MM.1S (cell line): ENCODE measurements at places on chromosomes 1 and 21.

GRCh38 chr1:193144361-193144938, 22.6 kb downstream of the CDC73 start:
- H3K27ac ChIP-seq = no peak overlapping the region
- H3K4me1 ChIP-seq = 0 out of 2 replicates have a peak, but pooled peaks cover 8% of the 10 kb centered on the region
- peaks cover 21% of the 10 kb centered on the region for H3K36me3 ChIP-seq
- no peaks in the 10 kb centered on the region for H3K27me3 ChIP-seq

DNA sequence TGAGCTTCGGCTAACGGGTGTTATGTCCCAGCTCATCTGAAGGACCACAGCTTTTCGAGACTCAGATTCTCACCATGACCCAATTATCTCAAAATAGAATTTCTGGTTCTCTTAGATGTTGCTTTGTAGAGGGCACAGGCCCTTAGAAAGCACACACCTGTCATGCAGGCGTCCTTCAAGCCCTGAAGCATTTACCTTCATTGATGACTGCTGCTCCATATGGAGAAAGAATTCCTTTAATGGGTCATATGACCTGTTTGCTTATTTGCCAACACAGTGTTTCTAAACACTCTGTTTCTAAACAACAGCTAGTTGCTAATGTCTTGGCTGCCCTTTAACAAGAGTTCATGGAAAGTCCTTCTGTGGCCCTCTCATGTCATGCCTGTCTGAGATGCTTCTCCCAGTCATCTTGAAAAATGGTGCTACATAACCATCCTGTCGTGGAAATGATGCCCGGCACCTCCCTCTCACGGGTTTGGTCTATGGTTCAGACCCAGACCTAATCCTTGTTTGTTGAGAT, 495.7 kb downstream of the KIF26B start:
- no peak overlapping the region for H3K27ac ChIP-seq
- no peak for DNase-seq
- no peaks in the 10 kb centered on the region for H3K27me3 ChIP-seq
- no peaks in the 10 kb centered on the region for H3K4me1 ChIP-seq
- H3K36me3 ChIP-seq = no peaks in the 10 kb centered on the region

DNA sequence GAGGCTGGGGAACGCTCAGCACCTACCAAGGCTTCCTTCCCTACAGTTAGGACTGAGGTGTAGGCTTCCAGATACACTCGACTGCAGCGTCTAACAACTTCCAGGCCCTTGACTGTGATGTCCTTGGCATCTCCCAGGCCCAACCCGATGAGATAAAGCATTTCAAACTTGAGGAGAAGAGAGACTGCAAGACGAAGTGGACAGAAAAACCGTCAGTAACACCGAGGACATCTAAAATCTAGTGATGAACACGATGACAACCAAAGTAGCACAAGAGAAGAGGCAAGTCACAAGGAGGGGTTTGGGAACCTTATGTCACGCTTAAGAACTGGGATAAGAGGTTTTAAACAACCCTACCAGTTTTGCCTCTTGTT, 314 bp downstream of the DPH5 start:
- H3K27ac ChIP-seq = peak overlapping the region; percentile 8; the same call in 1 of the 2 replicates
- no peaks in the 10 kb centered on the region for H3K4me1 ChIP-seq
- H3K4me3 ChIP-seq = peak overlapping the region; percentile 81

- H3K4me3 ChIP-seq = no peak overlapping the region
- no peak overlapping the region for H3K27ac ChIP-seq
- H3K27me3 ChIP-seq = no peaks in the 10 kb centered on the region
- no peaks in the 10 kb centered on the region for H3K36me3 ChIP-seq
- no peak for DNase-seq
- H3K4me1 ChIP-seq = peaks cover 9% of the 10 kb centered on the region
Measured at GRCh38 chr1:206014601-206015000, 9.1 kb downstream of the CTSE start.

DNA sequence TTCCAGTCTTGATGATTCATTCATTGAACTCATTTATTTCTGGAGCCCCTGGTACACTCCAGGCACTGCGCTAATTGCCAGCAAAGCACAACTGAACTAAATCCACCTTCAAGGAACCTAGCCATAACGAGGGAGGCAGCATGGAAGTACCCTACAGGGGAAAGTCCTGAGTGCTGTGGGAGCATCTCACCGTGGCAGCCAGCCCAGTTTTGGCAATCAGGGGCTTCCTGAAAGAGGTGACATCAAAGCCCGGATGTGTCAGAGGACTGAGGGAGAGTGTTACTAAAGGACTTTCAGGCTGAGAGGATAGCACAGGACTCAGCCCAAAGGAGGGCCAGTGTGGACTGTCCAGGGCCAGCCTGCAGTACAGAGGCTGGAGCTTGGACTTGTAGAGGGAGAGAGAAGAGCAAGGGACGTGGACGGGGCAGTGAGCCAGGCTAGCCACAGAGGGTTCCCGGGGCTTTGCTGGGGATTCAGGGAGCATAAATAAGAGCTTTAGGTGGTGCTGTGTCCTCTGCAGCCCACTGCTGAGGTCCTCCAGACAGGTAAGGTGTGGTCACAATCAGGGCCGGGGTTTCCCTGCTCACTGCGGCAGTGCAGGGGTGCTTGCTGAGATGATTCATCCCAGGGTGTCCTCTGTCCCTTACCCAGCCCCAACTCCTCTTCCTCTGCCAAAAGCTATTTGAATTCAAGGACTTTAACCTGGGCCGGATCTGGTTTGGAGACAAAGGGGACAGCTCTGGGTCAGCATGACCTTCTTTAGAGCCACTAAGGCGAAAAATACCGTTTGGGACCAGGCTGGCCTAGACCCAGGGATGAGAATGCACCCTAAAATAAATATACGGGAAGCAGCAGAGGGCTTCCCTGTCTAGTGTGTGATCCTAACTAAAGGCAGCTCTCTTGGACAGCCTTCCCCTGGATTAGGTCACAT, 128.3 kb downstream of the EDEM3 start:
- H3K4me3 ChIP-seq = no peak overlapping the region
- H3K4me1 ChIP-seq = no peaks in the 10 kb centered on the region
- no peak for DNase-seq
- H3K27ac ChIP-seq = no peak overlapping the region

GRCh38 chr1:93051961-93052360, 27.1 kb upstream of the MTF2 start:
- H3K27me3 ChIP-seq = no peaks in the 10 kb centered on the region
- H3K4me3 ChIP-seq = no peak overlapping the region
- H3K4me1 ChIP-seq = no peaks in the 10 kb centered on the region
- no peak for DNase-seq
- H3K36me3 ChIP-seq = no peaks in the 10 kb centered on the region
- H3K27ac ChIP-seq = no peak overlapping the region

- H3K4me3 ChIP-seq = no peak overlapping the region
- H3K27me3 ChIP-seq = no peaks in the 10 kb centered on the region
- H3K4me1 ChIP-seq = no peaks in the 10 kb centered on the region
- H3K36me3 ChIP-seq = no peaks in the 10 kb centered on the region
Measured at GRCh38 chr1:167849666-167850065, 64.3 kb downstream of the ADCY10 start.

GRCh38 chr1:108955881-108956280, 7.4 kb downstream of the CLCC1 start:
- DNase-seq = no peak
- H3K27me3 ChIP-seq = no peaks in the 10 kb centered on the region
- H3K4me1 ChIP-seq = no peaks in the 10 kb centered on the region
- no peak overlapping the region for H3K27ac ChIP-seq
- H3K4me3 ChIP-seq = no peak overlapping the region

DNA sequence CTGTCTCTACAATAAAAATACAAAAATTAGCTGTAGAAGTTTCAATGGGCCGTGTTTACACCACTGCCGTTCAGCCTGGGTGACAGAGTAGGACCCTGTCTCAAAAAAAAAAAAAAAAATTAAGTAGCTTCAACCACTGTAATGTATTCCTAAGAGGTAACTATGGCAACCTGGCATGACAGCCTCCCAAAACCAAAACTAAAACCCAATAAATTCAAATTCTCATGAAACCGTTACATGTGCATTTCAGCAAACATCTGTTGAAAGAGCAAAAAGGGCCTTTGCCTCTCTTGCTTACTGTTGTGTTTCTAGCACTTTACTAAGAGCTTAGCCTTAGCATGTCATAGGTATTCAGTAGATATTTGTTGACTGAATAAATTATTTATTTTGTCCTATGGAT, 33.5 kb downstream of the ODR4 start:
- H3K27me3 ChIP-seq = no peaks in the 10 kb centered on the region
- H3K36me3 ChIP-seq = peaks cover 2% of the 10 kb centered on the region; the same call in 1 of the 2 replicates
- peak overlapping the region; percentile 53; the same call in 1 of the 2 replicates for H3K27ac ChIP-seq
- H3K4me1 ChIP-seq = peaks cover 25% of the 10 kb centered on the region
- DNase-seq = peak; percentile 84

DNA sequence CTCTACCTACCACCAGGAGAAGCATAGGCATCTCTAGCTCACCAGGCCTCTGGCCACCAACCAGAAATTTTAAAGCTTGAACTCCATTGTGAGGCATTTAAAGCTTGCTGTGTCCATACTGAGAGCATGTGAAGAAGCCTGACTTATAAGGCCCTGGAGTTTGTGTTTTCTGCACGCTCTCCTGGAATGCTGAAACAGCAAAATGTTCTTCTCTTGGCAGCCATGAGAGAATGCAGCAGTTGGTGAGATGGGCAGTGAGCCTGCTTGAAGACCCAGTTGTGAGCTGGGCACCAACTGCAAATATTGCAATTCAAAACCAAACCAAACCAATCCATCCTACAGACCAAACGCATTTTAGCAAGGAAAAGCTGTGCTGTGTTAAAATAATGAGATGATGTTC, 170.0 kb upstream of the IVNS1ABP start:
- H3K27me3 ChIP-seq = no peaks in the 10 kb centered on the region
- no peak overlapping the region for H3K4me3 ChIP-seq
- H3K27ac ChIP-seq = no peak overlapping the region
- no peaks in the 10 kb centered on the region for H3K4me1 ChIP-seq
- no peak for DNase-seq
- H3K36me3 ChIP-seq = no peaks in the 10 kb centered on the region

GRCh38 chr1:205711105-205712048, 31.1 kb upstream of the SLC45A3 start:
- H3K4me3 ChIP-seq = no peak overlapping the region
- no peaks in the 10 kb centered on the region for H3K4me1 ChIP-seq
- H3K27me3 ChIP-seq = no peaks in the 10 kb centered on the region
- DNase-seq = peak; percentile 83

- H3K4me3 ChIP-seq = no peak overlapping the region
- H3K27ac ChIP-seq = no peak overlapping the region
- no peaks in the 10 kb centered on the region for H3K4me1 ChIP-seq
- H3K27me3 ChIP-seq = no peaks in the 10 kb centered on the region
Measured at GRCh38 chr1:44134071-44134920, 7.1 kb downstream of the KLF18 start.

DNA sequence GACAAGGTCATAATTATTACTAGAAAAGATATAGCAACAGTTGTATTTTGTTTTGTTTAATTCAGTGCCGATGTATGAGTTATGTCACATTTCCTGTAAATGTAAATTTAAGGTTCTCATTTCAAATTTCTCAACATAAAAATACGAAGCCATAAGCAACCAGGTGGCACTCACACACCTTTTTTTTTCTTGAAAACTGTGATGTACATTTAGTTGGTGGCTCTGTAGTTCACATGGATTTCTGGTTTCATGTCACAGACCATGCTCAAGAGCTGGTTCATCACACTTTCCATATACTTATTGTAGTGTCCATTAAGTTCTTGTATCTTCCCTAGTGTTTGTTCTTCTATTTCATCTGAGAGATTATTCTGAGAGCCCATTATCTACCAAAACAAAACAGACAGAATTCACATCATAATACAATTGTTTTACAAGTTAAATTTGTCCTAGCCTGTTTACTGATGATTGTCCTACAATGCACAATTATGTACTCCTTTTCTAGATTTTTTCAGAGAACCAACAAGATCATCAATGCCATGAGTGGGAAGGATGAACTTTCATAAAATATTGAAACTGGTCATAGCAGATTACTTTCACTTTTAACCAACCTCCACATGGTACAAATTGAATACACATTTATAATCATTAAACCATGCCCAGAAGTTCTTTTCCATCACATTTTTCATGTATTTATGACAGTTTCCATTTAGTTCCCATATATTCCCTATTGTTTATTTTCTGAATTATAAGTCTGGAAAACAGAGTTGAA, 17.1 kb downstream of the ATP6V1G3 start:
- no peak for DNase-seq
- no peaks in the 10 kb centered on the region for H3K36me3 ChIP-seq
- peaks cover 20% of the 10 kb centered on the region for H3K4me1 ChIP-seq
- H3K27ac ChIP-seq = no peak overlapping the region

DNA sequence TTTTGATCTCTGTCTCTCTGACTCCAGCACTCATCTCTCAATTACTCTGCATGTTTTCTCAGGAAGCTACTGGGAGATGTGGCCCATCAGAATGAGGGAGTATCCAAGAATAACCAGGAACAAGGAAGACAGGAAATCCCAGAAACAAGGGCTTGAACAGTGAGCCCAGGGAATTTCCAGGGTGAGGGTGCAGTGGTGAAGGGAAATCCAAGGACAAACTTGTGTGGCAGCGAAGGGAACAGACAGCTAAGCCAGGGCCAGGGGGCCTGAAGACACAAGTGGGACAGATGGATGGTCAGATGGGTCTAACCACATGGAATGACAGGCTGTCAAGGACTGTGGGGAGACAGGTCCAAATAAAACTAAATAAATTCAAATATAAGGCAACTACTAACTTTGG, 121.8 kb upstream of the ERRFI1 start:
- no peak overlapping the region for H3K27ac ChIP-seq
- no peak for DNase-seq
- no peak overlapping the region for H3K4me3 ChIP-seq
- H3K27me3 ChIP-seq = peaks cover 87% of the 10 kb centered on the region
- no peaks in the 10 kb centered on the region for H3K4me1 ChIP-seq

GRCh38 chr1:30417001-30417700, 306.2 kb downstream of the MATN1 start:
- H3K36me3 ChIP-seq = no peaks in the 10 kb centered on the region
- peaks cover 95% of the 10 kb centered on the region for H3K27me3 ChIP-seq
- no peaks in the 10 kb centered on the region for H3K4me1 ChIP-seq
- DNase-seq = no peak

DNA sequence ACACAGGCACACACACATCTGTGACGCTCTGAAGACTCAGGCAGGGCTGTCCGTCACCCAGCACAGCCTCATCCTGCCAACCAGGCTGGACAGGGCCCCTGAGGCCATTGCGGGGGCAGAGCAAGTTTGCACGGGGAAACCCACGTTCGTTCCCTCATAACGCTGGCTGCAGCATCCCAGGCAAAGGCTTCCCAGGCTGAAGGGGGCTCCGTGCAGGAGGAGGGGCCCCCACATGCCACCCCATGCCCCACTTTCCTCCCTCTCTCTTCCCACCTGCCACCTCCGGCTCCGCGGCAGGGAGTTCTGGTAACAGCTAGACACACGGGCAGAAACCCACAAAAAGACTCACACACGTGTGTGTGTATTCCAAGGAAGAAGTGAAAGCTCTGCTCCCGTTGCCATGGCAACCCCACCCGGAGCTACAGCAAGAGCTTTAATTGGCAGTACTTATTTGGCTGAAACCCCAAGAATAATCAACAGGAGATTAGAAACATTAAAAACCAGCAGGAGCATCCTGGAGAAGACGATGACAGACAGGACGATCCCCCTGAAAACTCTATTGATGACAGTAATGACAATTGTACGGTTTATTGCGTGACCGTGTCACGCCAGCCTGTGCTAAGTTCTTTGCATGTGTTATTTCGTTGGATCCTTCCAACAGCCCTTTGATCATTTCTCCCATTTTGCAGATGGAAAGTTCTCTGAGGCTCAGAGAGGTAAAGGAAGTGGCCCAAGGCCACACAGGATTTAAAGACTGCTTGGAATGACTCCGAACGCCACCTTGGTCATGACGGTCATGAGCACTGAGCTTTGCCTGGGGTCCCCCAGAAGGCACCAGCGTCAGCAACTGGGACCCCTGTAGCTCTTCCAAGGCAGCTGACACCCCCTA, 247.1 kb downstream of the NPHP4 start:
- no peak overlapping the region for H3K27ac ChIP-seq
- peaks cover 86% of the 10 kb centered on the region for H3K27me3 ChIP-seq
- no peaks in the 10 kb centered on the region for H3K4me1 ChIP-seq
- H3K4me3 ChIP-seq = no peak overlapping the region
